CD4-positive, CD25-positive, alpha-beta regulatory T cell (primary cell): ENCODE measurements at places on chromosomes 2 and 18. TPM values are rescaled to one million over a fixed set of nuclear protein-coding genes. Genes with fewer than 3 reads are reported as not detected.

DNA sequence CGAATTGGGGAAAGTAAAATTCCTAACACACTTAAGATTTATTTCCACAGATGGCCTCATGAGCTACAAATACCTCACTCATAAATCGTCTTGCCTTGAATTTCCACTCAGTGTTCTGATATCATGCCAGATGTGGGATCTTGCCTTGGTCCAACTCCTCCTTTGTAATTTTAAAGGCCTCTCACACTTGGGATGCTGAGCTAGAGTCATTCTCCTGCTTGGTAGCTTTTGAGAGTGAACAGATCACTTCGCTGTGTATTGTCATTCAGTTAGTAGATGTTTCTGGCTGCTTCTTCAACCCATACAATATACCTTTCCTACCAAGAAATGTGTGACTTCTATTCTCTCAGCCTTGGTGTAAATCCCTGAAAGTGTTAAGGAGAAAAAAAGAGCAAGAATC, 309.2 kb downstream of the NRXN1 start:
- no peak for DNase-seq

GRCh38 chr2:205527801-205528200, 154.5 kb upstream of the NRP2 start:
- no peak for DNase-seq

GRCh38 chr2:231452799-231453508, 11.3 kb downstream of the NCL start:
- DNase-seq = no peak

The ASXL3 gene
- not detected for total RNA-seq

DNA sequence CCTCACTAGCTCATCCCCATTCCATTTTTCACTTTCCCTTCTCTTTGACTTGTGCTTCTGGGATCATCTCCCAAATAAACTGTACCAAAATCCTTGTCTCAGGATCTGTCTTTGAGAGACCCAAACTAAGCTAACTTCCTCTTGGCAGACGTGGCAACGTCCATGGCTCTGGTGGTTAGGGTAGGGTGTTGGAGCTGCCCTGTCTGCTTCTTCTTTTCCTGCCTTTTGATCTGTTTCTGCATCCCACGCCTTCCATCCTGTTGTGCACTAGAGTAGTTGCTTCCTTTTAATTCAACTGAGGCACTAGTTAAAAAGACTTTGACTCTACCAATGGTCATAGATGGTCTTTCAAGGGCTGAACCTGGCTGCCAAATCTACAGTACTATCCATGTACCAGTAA, 5.5 kb upstream of the MAP4K4 start:
- peak; percentile 41 for DNase-seq

DNA sequence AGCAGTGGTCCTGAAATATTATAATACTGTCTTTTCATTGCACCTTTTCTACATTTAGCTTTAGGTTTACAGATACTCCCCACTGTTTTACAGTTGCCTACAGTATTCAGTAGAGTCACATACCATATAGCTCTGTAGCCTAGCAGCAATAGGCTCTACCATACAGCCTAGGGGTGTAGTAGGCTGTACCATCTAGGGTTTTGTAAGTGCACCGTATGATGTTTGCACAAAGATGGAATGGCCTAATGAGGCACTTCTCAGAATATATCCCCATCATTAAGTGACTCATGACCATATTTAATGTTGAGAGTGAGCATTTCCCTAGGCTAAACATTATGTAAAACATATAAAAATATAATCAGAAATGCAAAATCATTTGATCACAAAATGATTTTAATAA, 511.3 kb upstream of the RAB12 start:
- no peak for DNase-seq

GRCh38 chr18:23526501-23527063, 23.3 kb downstream of the RMC1 start:
- no peak for DNase-seq

The POTEI gene
- not detected for total RNA-seq

The MRPS5 gene
- total RNA-seq = 31.2 TPM

DNA sequence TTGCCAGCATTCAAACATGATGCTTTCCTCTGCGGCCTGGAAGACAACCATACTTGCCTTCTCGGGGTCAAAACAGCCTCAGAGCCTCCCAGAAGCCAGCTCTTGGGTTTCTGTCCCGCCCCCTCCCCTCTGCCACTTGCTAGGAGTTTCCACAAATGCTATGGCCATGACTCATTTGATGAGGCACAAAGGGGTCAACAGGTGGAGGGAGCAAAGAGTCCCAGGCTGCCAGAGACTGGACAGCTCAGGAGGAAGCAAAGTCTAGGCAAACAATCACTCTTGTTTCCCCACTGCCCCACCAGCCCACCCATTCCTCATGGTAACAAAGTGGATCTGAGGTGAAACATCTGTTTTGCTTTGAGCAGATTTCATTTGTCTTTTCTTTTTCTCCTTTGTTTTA, 551.1 kb downstream of the TNS1 start:
- no peak for DNase-seq

DNA sequence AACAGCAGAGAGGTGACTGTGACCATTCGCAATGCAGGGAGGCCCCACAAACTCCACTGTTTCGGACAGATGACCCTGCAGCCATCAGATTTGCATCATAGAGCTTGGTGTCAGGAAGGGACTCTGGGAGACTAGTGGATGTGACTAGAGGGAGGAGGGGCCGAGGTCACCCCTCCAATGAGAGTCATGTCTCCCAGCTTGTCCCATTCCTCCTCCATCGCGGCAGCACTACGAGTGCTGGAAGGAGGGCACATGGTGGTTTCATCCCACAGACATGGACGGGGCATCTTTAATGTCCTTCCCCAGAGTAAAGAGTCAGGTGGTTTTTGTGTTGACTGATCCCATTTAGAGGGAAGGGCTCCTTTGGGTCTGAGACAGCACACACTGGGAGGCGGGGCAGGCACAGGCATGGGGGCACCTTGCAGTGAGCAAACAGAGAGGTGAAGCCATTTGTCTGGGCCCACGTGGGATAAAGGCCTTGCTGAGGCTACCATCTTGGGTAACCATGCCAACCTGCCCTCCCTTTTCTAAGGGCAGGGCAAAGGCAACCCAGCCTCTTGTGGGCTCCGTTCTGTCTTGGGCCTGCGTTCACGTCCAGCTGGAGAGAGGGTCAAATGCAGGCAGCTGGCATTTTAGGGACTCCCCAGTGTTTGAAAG, 208.1 kb downstream of the ASB1 start:
- DNase-seq = no peak

The REG3A gene
- total RNA-seq = not detected

GRCh38 chr2:153230977-153231376, 247.6 kb downstream of the RPRM start:
- no peak for DNase-seq

GRCh38 chr18:26181343-26181826, 44.9 kb upstream of the TAF4B start:
- no peak for DNase-seq

- DNase-seq = no peak
These were observed 22.7 kb upstream of the DOCK10 start for GRCh38 chr2:225064928-225065327.

GRCh38 chr18:23539296-23539695, 36.0 kb downstream of the RMC1 start:
- no peak for DNase-seq

The DCAF17 gene
- 18.4 TPM for total RNA-seq

DNA sequence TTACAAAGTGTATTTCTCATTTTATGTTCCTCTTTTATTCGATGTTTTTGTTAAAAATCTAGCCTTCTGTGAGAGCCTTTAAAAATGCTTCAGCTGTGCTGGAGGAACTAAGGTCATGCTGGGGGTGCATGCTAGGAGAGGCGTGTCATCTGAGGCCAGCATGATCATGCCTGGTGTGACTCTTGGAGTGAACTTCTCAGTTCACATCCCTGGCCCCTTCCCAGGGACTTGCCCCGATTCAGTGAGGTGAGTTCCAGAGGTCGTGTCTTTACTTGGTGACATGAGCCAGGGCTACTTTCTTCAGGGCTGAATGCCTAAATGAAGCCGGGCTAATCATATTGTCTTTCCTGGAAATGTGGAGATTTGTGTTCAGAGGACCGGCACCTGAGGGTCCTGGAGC, 264.9 kb downstream of the MREG start:
- DNase-seq = no peak

DNA sequence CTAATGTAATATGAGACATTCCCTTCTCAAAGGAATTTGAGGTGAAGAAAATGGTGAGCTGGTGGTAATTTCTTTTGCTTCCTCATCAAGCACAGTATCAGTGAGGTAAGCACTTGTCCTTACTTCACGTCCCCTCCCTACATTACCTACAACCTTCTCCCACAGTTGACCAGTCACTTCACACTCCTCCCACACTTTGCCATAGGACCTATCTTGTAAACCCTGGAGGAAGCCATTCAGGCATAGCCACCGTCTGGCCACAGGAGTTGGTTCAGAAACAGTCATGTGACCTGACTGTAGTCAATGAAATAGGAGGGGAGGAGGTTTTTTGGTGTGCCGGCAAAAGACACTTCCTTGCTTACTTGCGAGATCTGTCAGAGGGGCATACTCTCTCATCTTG, 12.1 kb downstream of the ACOXL start:
- DNase-seq = no peak

- DNase-seq = no peak
These were observed 47.8 kb upstream of the GALNT13 start for GRCh38 chr2:153823880-153824279.

DNA sequence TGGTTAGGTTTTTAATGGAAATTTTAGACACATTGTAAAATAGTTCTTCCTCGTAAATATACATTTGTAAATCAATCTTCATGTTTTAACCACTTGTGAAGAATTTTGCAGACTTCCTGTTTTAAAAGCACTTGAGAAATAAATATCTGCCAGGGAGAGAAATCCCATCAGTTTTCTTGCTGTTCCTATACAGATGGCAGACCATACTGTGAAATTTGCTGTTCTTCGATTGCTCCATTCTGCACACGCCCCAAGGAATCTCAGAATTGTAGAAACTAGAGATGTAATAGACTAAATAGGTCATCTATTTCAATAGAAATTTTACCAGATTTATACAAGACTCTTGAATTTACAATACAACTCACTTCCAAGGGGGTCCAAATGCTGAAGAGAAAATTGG, 75.8 kb upstream of the PIK3C3 start:
- DNase-seq = no peak

DNA sequence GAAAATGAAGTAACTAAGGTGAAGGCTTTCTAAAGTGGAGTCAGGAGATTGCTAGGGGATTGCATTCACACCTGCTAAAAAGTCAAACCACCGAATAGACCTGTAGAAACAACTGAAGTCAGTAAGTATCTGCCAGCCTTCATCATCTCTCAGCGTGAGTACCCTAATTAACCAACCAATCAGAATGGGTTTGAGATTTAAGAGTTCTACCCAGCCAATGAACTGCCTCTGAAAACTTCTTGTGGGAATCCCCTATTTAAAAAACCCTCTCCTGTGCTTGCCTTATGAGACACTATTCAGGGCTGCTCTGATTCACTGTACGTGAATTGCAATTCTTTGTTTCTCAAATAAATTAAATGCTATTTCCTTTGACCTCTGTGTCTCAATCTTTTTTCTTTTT, 3.4 kb upstream of the FAM161A start:
- no peak for DNase-seq

GRCh38 chr18:22428672-22429071, 11.0 kb upstream of the CTAGE1 start:
- no peak for DNase-seq

The CFC1 gene
- total RNA-seq = not detected

The DPY30 gene
- total RNA-seq = 39.4 TPM

DNA sequence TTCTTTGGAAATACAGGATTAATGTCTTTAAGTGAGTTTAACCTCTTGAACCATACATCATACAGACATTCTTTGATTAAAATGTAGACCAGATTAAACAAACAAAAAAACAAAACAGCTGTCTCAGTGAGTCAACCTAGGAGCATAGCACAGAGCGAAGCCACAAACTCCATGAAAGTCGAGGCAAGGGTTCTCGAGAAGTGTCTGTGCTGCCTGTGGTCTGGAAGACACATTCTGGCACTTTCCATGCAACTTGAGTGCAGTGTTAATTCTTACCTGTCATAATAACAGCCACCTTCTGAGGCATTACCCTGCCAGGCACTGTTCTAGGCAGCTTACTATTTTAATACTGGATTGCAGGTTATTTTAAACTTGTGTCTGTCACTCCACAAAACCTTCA, 435.5 kb upstream of the MMADHC start:
- peak; percentile 20 for DNase-seq

- DNase-seq = no peak
These were observed 47.5 kb upstream of the DARS1 start for GRCh38 chr2:136032817-136033535.

The KLF11 gene
- 38.9 TPM for total RNA-seq

DNA sequence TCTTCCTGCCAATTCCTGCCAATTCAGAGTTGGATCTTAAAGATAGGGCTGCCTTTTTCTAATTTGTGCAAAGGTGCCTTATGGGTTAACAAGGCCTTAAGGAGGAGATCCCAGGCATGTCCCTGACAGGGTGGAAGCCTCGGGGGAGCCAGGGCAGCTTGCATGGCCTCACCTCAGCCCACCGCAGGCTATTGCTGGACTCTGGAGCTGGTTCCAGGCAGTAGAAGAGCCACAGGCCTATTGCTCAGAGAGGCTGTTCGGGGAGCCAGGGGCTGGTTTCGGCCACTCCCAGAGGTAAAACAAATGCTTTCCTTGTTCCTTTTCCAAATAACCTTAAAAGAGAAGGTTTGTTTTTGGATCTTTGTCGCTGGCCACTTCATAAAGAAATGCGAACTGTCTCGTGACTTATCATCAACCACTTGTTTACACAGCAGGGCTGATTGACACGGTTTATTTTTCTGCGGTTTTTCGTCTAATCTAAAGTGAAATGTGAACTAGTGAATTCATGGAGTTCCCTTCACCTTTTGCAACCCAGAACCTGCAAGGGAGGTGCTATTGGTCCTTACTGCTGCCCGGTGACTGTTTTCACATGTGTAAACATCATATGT, 108.6 kb downstream of the APOB start:
- DNase-seq = no peak

DNA sequence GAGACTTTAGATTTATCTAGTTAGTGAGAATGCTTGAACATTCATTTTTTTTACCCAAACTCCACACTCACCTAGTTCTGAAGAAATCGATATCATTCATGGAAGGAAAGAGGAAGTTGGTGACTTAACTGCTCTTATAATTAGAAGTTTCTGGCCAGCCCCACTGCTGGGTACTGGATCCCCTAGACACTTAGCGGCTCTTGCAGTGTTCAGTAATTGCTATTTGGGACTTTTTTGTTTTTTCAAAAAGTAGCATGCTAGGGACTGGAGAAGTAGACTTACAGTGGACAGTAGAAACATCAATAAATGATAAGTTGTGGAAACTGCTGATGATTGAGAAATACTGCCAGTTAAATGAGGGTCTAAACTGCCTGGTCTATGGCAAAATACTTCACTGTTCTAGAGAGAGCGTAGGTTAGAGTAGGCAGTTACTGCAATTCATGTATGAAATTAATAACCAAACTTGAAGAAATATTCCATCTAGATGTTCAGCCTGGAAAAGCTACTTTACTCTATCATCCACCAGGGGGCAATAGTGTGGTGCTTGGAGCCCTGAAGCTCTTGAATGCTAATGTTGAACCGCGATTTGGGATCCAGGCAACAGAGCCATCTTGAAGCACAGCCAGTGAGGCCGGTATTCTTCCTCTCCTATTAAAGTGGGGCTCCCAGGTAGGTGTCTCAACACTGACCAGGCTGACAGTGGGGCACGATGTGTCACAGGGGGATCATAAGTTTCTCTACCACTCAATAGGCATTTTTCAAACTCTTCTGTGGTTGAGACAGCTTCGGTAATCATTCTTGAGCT, 146.1 kb upstream of the SESTD1 start:
- DNase-seq = peak; percentile 50

The HSBP1L1 gene
- total RNA-seq = 10.5 TPM

The ELOA2 gene
- not detected for total RNA-seq

The FBXO41 gene
- total RNA-seq = 17.4 TPM

The B3GNT7 gene
- total RNA-seq = not detected
